ENCODE measurements at places on chromosomes 6 and 20. TPM values are rescaled to one million over a fixed set of nuclear protein-coding genes. Genes with fewer than 3 reads are reported as not detected.

- H3K27me3 ChIP-seq = peaks cover 11% of the 10 kb centered on the region
- DNase-seq = peak; percentile 68
- H3K4me3 ChIP-seq = no peak overlapping the region
These were observed 13.7 kb upstream of the ZNF318 start for GRCh38 chr6:43383021-43383667.

The BPIFB4 gene
- not detected for total RNA-seq

DNA sequence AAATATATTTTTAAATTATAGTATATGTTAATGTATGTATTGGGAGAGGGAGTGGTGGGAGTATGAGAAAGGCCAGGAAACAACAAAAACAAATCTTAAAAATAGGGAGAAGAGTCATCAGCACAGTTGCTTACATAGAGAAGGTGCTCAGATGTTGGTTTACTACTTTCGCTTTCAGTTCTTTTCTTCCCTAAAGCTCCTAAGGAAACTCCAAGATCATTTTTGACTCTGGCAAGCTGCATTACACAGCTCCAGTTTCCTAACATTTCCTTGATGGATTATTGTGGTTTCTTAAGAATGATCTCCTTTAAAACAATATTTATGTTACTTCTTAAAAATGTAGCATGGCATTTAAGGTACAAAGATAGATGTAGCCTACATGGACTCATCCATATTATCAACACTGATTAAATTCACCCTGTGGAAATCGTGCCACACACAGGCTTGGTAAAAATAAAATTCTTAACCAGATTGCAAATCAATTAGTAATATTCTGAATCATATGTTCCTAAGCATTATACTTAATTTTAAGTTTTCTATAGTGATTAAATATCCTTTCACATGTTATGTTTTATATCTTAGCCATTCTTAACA is 118.0 kb upstream of the MAN1A1 start:
- no peak overlapping the region for H3K27ac ChIP-seq
- DNase-seq = no peak
- peaks cover 12% of the 10 kb centered on the region for H3K4me1 ChIP-seq
- H3K27me3 ChIP-seq = no peaks in the 10 kb centered on the region
- no peaks in the 10 kb centered on the region for H3K36me3 ChIP-seq

The C6orf136 gene
- 28.5 TPM for total RNA-seq

DNA sequence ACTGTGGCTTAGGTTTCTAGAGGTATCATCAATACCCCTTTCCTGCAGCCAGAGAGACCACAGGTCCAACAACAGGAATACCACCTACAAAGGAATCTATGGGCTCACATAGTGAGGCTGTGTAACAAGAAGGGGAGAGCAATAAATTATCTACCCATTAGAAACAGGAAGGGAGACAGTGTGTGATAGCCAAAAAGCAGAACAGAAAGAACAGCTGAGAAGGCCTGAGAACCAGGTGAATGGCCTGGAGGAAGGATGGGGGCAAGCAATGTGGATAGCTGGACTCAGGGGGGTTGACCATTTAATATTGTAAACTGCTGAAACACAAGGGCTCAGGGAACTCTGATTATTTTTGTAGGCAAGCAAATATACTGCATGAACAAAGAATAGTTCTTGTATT is 628.2 kb downstream of the COL12A1 start:
- no peak overlapping the region for H3K27ac ChIP-seq
- DNase-seq = no peak
- no peaks in the 10 kb centered on the region for H3K27me3 ChIP-seq
- no peaks in the 10 kb centered on the region for H3K36me3 ChIP-seq
- H3K4me3 ChIP-seq = no peak overlapping the region

DNA sequence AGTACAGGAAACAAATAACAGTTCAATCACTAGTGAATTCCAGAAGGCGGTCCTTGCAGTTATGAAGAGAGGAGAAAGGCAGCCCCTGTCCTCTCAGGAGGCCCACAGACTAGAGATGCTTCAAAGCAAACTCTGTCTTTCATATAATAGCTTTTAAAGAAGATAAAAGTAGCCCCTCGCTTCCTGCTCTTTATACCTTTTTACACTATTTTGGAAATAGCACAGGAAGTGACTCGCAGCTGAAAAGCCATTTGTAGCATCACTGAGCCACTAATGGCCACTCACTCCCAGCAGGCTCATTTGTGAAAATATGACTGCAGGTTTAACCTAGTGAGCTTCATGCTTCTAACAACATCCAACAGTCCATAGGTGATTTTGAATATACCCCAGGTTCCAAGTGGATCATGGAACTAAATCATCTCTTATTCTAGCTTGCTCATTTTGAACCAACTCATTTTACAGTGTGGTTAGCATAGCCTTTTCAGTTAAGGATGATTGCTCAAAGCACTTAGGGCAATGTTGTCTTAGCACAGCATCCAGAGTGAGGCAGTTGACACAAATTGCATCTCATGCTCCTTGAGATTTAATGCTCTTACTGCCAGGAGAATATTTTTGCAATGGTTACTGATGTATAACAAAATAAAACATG is 136.0 kb upstream of the NRSN1 start:
- H3K4me3 ChIP-seq = no peak overlapping the region
- H3K27me3 ChIP-seq = no peaks in the 10 kb centered on the region
- DNase-seq = no peak
- no peaks in the 10 kb centered on the region for H3K36me3 ChIP-seq

DNA sequence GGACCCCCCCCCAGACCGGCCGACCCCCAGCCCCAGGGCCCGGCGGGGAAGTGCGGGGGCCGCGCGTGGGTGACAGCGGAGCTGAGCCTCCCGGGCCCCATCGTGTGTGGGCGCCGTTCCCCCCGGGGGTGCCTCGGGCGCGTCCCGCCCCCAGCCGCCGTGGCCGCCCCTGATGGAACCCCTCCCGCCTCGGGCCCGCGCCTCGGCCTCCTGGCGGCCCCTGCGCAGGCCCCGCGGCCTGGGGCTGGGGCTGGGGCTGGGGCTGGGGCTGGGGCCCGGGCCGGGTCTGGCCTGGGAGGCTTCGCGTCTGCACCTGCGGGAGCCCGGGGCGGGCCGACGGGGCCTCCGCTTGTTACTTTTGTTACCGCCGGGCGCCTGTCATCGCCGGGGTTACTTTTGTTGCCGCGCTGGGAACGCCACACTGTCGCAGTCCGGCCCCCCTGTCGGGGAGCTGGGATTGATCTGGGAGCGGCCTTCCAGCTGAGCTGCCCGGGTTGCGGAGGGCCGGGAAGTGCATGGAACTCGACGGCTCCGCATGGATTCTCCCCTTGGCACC is 598 bp downstream of the OGFR start:
- peaks cover 8% of the 10 kb centered on the region for H3K4me1 ChIP-seq
- DNase-seq = peak; percentile 57
- H3K36me3 ChIP-seq = peaks cover 19% of the 10 kb centered on the region
- no peaks in the 10 kb centered on the region for H3K27me3 ChIP-seq
- H3K27ac ChIP-seq = no peak overlapping the region

DNA sequence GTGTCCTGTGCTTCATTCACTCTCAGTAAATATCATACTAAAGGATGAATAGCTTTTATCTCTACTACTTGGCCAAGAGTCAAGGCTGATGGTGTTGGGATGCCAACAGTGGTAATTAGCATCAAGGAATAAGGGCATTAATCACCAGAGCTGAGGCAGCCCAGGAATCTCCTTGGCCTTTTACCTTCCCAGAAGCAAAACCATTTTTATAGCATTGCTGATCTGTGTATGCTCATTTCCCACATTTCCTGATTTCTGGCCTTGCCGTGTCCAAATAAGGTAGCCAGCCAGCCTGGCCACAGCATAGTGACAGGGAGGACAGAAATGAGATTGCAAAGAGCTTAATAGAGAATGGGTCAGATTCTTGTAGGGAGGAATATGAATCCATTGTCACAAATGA is 76.7 kb upstream of the FOXO3 start:
- no peak overlapping the region for H3K4me3 ChIP-seq
- H3K4me1 ChIP-seq = no peaks in the 10 kb centered on the region
- no peak overlapping the region for H3K27ac ChIP-seq
- no peaks in the 10 kb centered on the region for H3K36me3 ChIP-seq

- no peaks in the 10 kb centered on the region for H3K36me3 ChIP-seq
- H3K27ac ChIP-seq = no peak overlapping the region
- H3K27me3 ChIP-seq = no peaks in the 10 kb centered on the region
- DNase-seq = no peak
- no peak overlapping the region for H3K4me3 ChIP-seq
- no peaks in the 10 kb centered on the region for H3K4me1 ChIP-seq
These were observed 8.3 kb upstream of the TGM3 start for GRCh38 chr20:2287504-2287903.
